ENCODE measurements at places on chromosomes 7 and 10.

GRCh38 chr7:124662937-124663336, 102.7 kb downstream of the GPR37 start:
- peak; percentile 70 for DNase-seq

DNA sequence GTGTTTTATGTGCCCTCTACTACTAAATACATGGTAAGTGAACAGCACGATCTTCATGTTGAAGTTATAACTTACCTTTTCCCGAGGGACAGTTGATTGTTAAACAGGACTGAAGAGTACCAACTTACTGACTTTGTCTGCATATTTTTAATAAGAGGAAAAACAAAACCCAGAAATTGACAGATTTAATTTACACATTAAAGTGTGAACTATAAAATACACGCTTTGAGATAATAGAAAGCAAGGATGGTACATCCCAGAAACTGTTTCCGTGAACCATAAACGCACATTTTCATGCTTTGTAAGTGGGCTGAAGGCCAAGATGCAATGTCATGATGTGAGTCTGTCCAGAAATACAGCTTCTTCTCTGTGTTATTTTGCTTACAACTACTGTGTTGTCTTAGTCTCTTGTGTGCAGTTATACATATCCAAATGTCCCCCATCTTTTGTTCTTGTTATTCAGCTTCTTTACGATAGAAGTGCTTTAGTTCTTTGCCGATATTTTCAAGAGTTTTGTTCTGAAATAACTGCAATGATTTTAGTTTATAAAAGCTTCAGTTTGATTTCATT, 190.1 kb downstream of the MLLT10 start:
- DNase-seq = no peak

- DNase-seq = peak; percentile 75
Observed at GRCh38 chr7:12764458-12764891, 77.0 kb downstream of the ARL4A start.

GRCh38 chr10:17607603-17608332, 9.4 kb downstream of the HACD1 start:
- DNase-seq = peak; percentile 63

- no peak for DNase-seq
Observed at GRCh38 chr10:93773120-93773519, 15.4 kb downstream of the LGI1 start.

DNA sequence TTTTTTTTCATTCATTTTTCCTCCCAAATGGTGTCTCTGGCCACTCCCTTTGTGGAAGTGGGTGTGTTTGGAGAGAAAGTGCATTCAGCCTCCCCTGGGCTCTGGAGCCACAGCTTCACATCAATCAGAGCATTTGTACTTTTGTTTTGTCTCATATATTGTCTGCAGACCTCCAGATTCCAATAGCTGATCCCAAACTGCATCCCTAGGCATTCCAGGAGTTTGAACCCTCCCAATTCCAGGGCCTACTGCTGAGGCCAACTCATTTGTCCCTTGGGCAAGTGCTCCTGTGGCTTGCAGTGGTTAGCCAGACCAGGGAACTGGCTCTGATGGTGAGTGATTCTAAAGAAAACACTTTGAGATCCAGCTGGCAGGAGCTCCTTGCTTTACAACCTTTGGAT, 163.3 kb downstream of the IPMK start:
- no peak for DNase-seq

DNA sequence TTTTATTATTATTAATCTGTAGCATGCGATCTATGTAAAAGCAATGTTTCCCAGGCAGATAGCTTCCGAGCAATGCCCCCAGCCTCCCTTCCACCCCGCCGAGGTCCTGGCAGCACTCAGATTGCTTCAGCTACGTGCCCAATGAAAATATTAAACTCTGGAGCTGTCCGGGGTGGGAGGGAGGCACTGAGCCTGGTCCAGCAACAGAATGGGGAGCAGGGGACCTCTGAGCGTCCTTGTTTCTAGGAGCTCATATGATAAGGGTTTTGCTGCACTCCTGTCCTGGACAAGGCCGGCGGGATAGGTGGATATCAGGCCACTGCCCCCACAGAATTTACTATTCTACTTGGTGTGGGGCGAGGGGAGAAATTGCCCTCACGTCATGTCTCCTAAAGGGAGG, 44.5 kb upstream of the CDK1 start:
- no peak for DNase-seq

DNA sequence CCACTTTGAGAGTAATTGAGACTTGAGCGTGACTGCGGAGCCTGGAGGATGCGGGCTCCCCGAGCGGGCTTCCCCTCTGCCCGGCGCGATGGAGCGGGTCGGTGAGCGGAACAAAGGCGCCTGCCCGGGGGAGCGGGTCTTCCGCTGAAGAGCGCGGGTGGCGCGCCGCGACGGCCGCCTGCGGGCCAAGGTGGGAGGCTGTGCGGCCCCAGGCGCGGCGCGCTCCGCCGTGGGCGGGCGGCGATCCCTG, at the start of gene GALNT17:
TSS of gene GALNT17 (plus strand) at position 18 of the 250 bp plus-strand sequence.
- DNase-seq = no peak

- no peak for DNase-seq
Observed at GRCh38 chr7:41825927-41826480, 123.1 kb upstream of the INHBA start.

DNA sequence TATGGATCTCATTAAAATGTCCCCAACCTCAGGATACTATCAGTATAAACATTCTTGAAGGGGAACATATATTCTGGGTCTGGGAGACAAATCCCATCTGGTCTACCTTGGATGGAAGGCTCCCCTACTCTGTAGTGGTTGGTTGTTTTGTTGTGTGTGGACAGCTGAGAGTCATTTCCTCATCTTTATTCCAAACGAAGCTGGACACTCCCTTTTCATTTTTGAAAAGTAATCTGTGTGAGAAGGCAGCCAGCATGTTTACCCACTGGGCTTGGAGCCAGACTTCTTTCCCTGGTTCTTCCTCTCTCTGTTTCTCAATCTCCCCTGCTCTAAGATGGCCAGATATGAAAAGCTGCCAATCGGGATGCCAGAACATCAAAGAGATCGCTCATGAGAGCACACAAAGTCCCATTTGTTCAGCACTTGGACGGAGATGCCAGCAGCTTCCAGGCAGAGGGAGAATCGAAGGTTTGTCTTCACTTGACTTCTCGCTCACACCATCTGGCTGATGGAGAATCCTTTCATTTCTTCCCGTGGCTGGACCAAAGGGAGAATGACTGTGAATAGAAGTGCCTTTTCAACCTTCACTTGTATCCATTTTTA, 108.1 kb upstream of the AGR3 start:
- DNase-seq = peak; percentile 94

GRCh38 chr7:106767498-106768323, 97.4 kb upstream of the PIK3CG start:
- no peak for DNase-seq

DNA sequence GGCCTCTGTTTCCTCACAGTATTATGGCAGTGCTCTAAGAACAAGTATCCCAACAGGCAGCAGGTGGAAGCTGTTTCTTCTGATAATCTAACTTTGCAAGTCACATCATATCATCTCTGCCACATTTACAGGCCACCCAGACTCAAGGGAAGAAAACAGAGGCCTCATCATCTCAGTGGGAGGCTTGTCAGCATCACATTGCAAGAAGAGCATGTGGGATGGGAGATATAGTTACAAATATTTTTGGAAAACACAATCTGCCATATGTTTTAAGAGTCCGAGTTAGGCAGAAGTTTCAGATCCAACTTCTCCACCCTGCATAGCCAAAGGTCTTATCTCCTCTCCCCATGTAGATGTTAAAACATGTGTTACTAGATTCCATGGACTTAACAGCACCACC, 130.4 kb upstream of the PDE1C start:
- no peak for DNase-seq

DNA sequence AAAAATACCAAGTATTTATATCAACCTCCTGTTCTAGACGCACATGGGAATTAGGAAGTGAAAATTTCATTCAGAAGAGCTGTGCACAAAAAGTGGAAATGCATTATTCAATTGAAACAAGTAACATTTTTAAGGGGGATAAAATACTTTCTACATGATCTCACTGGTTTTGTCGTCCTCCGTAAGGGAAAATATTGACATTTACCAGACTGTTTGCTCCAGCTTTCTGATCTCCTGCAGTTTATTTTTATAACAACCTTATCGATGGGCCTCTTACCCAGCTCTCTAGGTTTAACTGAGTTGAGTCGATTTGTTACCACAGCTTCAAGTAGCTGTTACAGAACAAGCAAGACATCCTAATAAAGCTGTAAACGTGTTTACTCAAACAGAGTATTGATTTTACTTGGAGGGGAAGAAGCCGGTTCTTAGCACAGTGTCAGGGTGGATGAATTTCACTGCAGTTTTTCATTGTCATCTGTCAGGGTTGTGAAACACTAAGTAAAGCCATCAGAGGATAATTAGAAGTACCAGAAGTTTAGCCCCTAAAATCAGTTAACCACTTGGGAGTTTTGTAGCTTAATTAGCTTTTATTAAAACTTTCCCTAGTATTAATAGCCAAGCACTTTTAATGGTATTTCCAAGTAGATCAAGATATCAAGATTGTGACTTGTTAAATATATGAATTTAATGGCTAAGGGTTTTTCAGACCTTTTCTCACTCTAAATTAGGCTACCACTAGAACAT, 142.6 kb upstream of the KAT6B start:
- no peak for DNase-seq

DNA sequence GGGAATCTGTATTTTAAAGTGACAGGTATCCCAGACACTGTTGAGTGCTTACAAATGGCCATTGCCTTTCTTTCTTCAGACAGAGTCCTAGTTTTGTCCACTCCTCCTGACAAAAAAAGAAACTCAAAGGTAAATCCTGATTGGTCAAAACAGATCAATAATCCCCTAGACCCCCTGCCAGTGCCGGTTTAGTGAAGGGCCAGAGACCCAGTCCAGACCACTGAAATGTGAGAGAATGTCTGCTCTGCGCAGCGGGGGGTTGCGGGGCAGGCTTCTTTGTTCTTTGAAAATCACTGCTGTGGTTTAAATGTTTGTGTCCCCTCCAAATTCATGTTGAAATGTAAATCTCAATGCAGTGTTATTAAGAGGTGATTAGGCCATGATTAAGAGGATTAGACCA, 177.7 kb upstream of the GPR26 start:
- no peak for DNase-seq

DNA sequence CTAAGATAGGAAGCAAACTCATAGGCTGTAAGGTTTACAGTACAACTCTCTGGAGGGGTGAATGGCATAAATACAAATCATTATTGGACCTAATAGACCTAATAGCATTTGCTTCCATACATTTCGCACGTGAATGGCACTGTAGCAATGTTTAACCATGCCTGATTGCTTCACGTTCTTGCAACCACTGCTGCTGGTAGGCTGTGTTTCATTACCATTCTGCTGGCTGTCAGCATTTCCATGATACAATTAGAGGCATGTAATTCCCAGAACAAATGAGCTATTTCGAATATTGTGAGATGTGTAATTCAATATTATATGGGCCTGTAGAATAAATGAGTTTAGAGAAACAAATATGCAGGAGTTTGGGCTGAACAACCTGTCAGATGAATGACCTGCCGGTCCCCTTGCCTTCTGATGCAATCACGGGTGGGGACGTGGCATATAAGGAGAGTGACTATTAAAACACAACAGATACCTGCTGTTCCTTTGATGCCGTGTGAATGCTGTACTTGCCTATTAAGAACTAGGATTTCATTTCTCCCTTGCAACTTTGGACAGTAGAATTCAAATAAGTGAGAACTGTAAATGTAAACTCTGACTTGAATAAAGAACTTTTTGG, 393.4 kb downstream of the ACTR3B start:
- no peak for DNase-seq

- DNase-seq = no peak
Observed at GRCh38 chr10:13990392-13990805, 340.3 kb downstream of the FRMD4A start.

GRCh38 chr10:89163265-89163995, 43.7 kb downstream of the CH25H start:
- peak; percentile 47 for DNase-seq

GRCh38 chr7:64558781-64559180, 4.1 kb downstream of the ZNF680 start:
- no peak for DNase-seq

DNA sequence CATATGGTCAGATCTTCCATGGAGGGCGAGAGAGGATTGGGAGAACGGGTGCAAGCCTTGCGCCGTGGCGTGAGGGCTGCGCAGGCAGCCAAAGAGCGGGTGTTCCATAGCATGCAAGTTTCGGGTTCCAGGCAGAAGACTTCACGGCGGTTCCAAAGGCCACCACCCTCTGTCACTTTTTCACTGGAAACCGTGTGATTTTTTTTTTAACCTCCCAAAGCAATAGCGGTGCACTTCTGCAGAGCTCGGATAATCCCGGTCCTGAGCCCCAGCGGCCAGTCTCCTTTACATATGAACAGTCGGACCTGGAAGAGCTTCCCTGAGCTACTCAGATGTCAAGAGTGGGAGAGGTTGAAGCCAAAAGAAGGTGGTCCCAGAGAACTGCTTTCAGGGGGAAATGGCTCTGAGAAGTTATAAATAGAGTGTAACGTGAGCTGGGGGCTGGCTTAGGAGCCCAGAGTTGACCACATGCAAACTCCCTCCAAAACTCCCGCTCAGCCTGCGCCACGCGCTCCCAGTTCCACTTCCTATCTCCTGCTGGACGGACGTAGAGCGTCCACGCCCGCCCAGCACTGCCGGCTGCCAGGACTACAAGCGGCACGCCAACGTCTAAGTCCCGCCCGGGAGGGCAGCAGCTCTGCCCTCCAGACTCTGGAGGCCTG, at the start of gene MEOX2:
TSS of gene MEOX2 (minus strand) at position 389 of the 662 bp plus-strand sequence. CDS start at position 108, 281 bp downstream.
- no peak for DNase-seq

GRCh38 chr7:111108000-111108399, 17.1 kb downstream of the LRRN3 start:
- no peak for DNase-seq

GRCh38 chr10:85609509-85609908, 757.1 kb downstream of the GRID1 start:
- DNase-seq = no peak

GRCh38 chr10:5996696-5997095, 19.4 kb upstream of the IL15RA start:
- no peak for DNase-seq

- no peak for DNase-seq
Observed at GRCh38 chr10:14810969-14811953, 26.6 kb downstream of the CDNF start.

DNA sequence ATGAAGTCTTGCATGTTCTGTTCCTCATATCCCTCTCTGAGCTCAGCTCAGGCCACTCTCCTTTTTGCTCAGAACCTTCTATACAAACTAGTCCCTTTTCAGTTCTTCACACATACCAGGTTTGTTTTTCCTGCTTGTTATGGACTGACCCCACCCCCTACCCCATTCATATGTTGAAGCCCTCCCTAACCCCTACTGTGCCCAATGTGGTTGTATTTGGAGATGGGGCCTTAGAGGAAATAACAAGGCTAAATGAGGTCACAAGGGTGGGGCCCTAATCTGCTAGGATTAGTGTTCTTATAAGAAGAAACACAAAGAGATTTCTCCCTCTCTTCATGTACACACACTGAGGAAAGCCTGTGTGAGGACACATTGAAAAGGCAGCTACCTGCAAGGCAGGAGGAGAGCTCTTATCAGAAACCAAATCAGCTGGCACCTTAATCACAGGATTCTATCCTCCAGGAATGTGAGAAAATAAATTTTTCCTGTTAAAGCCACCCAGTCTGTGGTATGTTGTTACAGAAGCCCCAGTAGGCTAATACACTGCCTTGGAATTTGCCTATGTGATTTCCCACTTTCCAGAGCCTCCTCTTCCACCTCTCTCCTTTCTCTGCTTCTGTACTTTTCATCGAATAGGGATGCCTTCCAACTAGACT, 67.3 kb upstream of the DNAJB12 start:
- no peak for DNase-seq

- no peak for DNase-seq
Observed at GRCh38 chr10:133592716-133593115, 27.3 kb upstream of the SYCE1 start.

GRCh38 chr7:47044625-47045024, 537.3 kb downstream of the TNS3 start:
- DNase-seq = no peak

Data from globus pallidus (tissue), 1 donor.